ENCODE measurements at places on chromosomes 3 and 15.

DNA sequence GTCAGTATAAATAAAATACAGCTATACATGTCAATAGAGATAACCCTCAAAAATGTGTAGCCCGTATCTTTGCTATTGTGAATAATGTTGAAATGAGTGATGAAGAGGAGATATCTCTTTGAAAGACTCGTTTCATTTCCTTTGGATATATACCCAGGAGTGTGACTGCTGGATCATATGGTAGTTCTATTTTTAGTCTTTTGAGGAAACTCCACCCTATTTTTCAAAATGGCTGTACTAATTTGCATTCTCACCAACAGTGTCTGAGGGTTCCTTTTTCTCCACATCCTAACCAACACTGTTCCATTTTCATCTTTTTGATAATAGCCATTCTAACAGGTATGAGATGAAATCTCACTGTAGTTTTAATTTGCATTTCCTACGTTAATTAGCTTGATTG lies 237.5 kb upstream of the GBE1 start:
- no peak for DNase-seq

DNA sequence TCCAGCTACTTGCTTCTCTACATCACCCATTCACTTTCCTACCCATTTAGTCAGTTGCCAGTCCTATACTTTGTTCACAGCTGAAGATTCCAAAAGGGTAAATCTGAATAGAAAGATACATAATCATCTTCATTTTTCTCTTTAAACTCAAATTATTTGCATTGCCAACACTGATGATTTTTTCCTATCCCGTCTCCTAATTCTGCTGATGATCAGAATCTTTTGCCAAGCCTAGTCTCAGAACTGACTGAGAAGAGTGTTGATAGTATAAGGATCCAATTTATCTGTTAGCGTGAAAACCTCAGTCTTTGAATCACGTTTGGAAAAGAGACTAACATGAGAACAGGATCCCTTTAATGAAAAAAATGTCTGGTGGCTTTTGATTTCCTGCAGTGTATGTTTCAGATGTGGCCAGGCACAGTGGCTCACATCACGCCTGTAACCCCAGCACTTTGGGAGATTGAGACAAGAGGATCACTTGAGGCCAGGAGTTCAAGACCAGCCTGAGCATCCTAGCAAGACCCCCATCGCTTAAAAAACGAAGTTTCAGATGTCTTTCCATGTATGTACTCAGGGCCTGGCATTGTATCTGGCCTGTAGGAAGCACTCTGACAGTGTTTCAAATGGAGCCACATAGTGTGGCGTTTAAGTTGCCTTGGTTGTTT lies 169.4 kb downstream of the KLHL25 start:
- DNase-seq, result no peak

- DNase-seq, result peak; percentile 78
These were observed 14.4 kb downstream of the ATP13A3 start for GRCh38 chr3:194472290-194472920.

DNA sequence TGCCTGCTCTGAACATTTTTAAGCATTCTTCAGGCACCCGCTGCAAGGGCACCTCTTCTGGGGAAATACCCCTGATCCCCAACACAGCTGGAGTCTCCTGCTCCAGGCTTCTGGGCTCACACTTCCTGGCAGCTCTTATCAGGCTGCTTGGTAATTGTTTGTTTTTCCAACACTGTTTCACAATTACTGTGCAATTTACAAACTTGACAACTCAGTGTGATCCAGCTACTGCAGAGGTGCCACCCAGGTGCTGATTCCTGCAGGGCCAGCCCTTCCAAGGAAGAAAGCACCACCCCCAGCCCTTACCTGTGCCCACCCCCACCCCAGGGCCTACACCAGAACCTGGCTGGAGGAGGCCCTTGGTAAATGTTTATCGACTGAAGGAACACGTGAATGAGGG lies 66.5 kb downstream of the MAGEF1 start:
- no peak for DNase-seq

DNA sequence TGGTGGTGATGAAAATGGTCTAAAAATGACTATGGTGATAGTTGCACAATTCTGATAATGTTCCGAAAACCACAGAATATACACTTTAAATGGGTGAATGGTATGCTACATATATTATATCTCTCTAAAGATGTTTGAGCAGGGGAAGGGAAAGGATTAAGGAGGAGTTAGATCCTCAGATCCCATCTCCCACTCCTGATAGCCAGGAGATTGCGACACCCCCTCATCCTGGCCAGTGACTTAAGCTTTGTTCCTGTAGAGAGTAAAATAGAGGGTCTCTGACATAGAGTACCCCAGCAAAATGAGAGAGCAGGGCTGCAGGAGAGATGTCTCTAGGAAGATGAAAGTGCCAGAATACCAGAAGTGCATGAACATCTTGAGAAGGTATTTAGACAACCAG lies 984.8 kb downstream of the FHIT start:
- DNase-seq, result no peak

- no peak for DNase-seq
These were observed 228.7 kb downstream of the WDR72 start for GRCh38 chr15:53530761-53531160.

- DNase-seq, result peak; percentile 73
These were observed 9.1 kb upstream of the SKIC8 start for GRCh38 chr15:78308422-78309032.

GRCh38 chr3:8520816-8521403 lies 19.3 kb downstream of the LMCD1 start:
- no peak for DNase-seq

GRCh38 chr3:172101107-172101506 lies 61.7 kb downstream of the FNDC3B start:
- no peak for DNase-seq

GRCh38 chr3:72655723-72656122 lies 192.5 kb downstream of the SHQ1 start:
- no peak for DNase-seq

- no peak for DNase-seq
These were observed 409.6 kb downstream of the UNC13C start for GRCh38 chr15:54387799-54388198.

DNA sequence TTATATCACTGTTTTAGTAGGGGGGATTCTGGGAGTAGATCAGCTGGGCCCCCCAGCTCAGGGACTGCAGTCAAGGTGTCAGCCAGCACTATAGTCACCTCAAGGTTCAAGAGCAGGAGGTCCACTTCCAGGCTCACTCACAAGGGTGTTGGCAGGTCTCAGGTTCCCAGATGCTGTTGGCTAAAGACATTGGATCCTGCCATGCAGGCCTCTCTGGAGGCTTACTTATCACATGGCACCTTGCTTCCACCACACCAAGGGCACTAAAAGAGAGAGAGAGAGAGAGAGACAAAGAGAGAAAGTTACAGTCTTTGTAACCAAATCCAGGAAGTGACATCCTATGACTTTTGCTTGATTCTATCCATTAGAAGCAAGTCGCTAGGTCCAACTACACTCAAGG lies 7.5 kb upstream of the PPP1R14D start:
- no peak for DNase-seq

- DNase-seq, result no peak
These were observed 169.4 kb upstream of the ZNF385D start for GRCh38 chr3:21920421-21920861.

- no peak for DNase-seq
These were observed 92.6 kb upstream of the STRIT1 start for GRCh38 chr3:155385896-155386625.

GRCh38 chr3:177928172-177928873 lies 607.9 kb upstream of the KCNMB2 start:
- peak; percentile 32 for DNase-seq

GRCh38 chr15:62495670-62496614 lies 330.9 kb upstream of the C2CD4B start:
- no peak for DNase-seq

DNA sequence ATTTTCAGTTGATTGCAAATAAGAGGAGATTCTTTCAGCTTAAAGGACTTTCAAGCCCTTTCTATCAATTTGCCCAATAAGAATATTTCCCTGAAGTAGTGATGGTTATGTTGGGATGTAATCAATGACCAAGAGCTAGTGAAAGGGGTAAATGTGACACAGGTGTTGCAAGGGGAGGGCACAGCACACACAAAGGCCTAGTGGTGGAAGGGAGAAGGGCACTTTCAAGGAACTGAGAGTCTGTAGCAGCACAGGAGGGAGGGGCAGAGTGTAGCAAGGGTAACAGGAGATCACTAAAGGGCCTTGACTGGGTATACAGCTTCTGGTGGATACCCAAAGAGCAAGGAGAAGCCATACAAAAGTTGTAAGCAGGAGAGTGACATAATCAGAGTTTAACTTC lies 217.8 kb upstream of the ARHGEF26 start:
- no peak for DNase-seq

DNA sequence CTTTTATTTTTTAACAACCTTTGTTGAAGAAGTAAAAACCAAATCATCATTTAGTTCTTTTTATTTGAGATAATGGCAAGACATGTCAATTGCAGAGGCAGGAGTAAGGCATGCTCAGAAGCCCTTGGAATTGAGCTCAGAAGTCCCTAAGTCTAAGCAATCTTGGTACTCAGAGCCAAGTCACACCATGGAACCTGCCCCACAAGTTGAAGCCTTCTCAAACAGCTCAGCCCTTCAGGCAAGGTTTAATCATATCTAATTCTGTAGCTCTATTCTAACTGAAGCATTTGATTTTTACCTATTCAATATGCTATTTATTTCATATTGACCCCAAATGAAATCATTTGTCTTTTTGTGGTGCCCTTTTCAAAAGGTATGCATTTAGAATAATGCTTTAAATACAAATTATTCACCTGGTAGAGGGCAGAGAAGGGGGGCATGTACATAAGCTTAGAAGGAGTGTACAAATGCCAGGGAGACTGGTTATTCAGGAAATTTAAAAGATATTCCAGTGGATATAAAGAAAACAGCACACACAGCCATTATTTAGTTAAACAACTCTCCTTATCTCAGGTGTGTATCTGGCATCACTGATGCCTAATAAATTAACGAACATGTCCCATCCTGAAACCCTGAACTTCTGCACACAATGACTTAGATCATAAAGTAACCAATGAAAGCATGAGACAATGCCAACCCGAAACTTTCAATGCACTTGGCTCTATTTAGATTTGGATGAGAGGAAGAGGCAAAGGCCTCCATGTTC lies 26.2 kb upstream of the TOP2B start:
- no peak for DNase-seq

DNA sequence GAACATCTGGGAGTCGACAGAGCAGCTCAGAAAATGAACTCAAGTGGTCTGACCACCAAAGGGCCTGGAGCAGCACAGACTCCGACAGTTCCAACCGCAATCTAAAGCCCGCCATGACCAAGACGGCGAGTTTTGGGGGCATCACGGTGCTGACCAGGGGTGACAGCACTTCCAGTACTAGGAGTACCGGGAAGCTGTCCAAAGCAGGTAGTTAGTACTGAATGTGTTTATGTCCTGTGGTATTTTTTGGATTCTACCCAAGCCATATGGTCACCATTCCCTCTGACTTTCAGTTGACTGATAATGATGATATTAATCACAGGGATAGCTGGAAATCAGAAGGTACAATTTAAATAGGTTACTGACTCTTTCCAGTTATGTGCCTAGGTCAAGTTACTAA lies 82.3 kb downstream of the ARPP21 start:
- no peak for DNase-seq

GRCh38 chr15:86236356-86237110 lies 156.9 kb downstream of the AGBL1 start:
- DNase-seq, result no peak

GRCh38 chr3:76961284-76961683 lies 78.6 kb upstream of the ROBO2 start:
- DNase-seq, result no peak

DNA sequence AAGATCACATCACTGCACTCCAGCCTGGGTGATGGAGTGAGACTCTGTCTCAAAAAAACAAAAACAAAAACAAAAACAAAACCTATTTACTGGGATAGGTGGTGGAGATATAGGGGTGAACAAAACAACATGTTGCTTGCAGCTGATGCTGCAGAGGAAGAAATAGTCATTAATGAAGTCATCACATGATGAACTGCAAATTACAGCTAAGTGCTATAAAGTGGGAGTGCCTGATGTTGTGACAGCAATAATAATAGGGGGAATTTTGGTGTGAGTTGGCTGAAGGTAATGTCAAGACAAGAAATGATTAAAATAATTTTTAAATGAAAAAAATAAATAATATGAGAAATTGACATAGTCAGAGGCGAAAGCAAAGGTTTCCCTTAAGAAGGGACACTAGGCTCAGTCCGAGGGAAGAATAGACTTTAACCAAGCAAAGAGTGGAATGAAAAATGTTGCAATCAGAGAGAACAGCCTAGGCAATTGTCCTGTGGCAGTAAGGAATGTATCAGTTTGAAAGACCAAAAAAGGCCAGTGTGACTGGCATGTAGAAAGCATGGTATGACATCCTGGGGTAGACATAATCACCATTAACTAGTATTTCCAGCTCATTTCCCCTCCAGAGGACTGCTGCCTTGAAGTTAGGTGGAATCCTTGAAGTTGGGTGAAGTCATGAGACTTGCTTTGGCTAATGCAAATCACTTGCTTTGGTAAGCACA lies 14.7 kb upstream of the PIK3CB start:
- DNase-seq, result no peak

DNA sequence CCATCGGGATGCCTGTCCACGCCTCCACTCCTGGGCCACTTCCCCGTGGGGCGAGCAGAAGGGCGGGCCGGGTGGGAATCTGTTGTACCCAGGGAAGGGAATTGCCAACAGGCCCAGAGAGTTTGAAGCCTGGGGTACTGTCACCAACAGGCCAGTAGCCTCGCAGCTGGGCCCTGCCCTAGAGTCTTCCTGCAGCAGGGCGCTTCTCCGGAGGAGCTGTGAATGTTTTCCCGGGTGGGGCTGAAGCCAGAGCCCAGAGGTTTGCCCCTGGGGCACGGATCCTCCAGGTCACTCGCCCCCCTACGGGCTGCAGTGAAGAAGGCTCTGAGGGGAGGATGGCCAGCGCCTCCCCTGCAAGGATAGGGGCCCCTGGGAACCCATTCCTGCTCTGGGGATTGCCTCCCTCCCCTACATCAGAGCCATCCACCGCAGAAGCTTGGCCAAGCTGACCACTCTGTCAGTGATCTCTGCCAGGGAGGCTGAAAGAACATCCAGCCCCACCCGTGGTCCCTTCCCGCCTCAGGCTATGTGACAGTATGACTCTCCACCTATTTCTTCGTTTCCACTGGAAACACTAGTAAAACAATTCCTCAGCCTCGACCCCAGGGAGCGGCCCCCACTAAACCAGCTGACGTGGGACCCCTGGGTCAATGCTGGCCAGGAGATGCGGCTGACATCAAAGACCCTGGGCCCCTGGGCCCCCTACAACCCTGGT lies 16.8 kb downstream of the CIDEC start:
- DNase-seq, result no peak

DNA sequence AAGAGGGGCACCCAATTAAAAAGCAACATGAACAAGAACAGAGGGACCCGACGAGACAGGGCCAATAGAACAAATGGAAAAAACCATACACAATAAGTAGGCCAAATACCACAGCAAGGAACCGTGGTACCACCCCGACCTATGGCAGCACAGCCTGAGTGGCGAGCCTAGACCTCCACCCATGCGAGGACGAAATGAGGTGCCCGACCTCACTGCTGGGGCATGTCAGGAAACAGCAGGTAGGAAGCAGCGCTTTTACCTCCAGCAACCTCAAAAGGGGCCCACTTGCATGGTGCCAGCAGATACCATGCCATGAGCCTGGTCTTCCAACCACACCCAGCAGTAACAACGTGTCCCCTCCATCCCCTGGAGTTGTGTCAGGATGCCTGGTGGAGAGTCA lies 77.9 kb downstream of the PCSK6 start:
- DNase-seq, result no peak
